ENCODE measurements at places on chromosomes 1 and 21. TPM values are rescaled to one million over a fixed set of nuclear protein-coding genes. Genes with fewer than 3 reads are reported as not detected.

Gene TXNIP
- polyA plus RNA-seq = 276 TPM

DNA sequence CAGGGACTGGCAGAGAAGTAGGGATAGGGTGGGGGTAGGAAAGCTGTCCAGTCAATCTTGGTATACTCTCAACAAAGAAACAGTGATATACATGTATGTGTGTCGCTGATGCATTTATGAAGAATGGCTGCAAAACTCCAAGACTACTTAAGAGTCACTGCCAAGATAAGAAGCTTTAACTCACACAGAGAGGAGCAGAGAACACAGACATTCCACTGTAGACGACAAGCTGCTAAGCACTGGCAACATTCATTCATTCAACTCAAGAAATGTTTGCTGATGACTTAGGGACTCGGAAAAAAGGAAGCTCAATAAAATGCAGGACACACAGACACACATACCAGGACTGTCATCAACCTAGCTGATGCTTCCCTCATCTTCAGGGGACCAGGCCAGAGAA lies 5.5 kb downstream of the CTNNBIP1 start:
- DNase-seq = no peak

Gene MTARC2
- 14.4 TPM for polyA plus RNA-seq

- peak; percentile 21 for DNase-seq
Measured at GRCh38 chr1:159015440-159015909, 5.8 kb downstream of the IFI16 start.

DNA sequence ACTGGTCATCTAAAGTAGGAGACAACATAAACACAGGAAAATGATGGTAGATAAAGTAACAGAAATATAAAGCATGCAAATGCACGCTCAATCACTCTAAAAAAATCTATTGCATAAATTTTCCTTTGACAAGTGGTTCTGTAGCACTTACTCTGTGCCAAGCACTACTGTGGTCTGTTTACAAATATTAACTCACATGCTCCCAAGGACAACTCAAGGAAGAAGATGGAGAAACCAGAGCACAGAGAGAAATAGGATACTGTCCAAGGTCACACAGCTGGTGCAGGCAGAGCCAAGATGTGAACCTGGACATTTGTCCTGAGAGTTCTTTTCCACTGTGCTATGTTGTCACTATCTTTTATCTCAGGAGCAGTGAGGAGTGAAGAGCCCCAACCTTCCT lies 105.2 kb downstream of the PAPPA2 start:
- no peak for DNase-seq

- no peak for DNase-seq
Measured at GRCh38 chr1:206895325-206895724, 1.9 kb upstream of the IL24 start.

DNA sequence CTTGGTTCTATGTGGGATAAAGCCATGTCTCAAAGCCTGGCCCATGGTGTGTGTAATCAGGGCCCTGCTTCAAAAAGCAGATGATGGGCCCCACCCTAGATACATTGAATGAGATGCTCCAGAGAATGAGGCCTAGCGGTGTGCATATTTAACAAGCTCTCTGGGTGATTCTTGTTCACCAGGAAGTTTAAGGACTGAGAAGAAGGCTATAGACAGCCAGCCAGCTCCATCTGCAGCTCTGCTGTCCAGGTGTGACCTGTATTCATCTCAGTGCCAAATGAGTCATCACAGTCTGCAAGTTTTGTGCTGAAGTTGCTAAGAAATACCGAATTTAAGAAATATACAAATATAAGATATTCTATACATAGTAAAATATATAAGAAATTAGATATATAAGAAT lies 182.0 kb upstream of the RUNX1 start:
- DNase-seq = no peak

DNA sequence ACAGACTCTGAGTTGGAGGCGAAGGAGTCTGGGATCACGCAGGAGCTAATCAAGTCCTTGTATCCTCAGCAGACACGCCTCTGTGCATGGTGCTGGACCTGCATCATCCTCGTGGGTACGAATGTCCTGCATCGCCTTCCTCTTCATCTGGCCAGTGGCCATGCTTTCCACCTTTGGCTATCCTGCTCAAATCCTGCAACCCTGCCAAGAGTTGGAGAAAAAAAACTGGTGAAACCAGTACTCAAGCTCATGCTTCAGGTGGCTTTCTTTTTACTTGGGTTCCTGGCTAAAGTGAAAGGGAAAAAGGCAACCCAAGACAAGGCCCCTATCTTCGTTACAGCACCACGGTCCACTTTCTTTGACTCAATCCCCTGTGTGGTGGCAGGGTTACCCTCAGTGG lies 8.9 kb downstream of the SETSIP start:
- DNase-seq = no peak

DNA sequence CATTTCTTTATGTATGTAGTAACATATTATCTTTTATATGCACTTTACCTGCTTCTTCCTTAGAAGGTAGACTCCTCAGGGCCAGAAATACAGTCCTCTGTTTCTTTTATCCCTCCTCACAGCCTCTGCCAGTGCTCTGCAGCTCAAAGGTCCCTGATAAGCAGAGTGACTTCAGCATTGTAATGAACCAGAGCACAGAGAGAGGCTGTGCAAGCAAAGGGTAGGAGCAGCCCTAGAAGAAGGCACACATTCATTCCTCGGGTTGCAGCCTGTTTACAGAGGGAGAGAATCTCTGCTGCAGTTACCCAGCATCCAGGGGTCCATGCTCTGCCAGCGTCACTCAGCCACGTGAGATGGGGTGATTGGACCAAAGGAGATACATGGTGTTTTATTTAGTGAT lies 101.1 kb downstream of the RHOU start:
- DNase-seq = no peak

Gene BGLAP
- polyA plus RNA-seq = 2.4 TPM

GRCh38 chr1:44276901-44277300 lies 63.6 kb downstream of the DMAP1 start:
- no peak for DNase-seq

DNA sequence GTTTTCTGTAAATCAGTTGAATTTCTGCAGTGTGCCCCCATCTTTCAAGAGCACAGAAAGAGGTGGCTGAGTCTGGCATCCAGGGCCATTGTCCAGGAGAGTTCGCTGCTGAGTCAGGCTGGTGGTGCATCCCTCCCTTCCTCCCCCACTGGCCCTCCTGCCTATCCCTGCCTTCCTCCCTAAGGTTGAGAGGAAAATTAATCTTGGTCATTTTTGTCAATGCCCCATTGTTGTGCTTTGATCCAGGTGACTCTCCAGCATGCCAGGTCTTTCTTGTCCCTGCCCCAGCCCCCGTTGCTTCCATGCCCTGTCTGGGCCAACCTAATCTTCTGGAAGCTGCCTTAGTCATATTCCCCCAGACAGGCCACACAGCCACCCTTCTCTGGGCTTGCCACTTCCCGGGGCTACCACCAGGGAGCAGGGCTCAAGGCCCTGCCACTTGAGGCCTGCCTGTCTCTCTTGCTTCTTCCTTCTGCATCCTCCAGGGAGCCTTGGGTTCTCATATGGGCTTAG lies 26.6 kb downstream of the PROK1 start:
- DNase-seq = no peak

Gene LRRC39
- 193 TPM for polyA plus RNA-seq

Gene CATSPERE
- polyA plus RNA-seq = 0.71 TPM

Gene PRAMEF2
- not detected for polyA plus RNA-seq
